Muscle of leg (tissue), 16 donors: ENCODE measurements at places on chromosomes 12 and 14. TPM values are rescaled to one million over a fixed set of nuclear protein-coding genes. Genes with fewer than 3 reads are reported as not detected.

The ESRRB gene
- 3.1 TPM for total RNA-seq

The ERP27 gene
- total RNA-seq = 0.13 TPM

The CAPZA3 gene
- not detected for total RNA-seq

DNA sequence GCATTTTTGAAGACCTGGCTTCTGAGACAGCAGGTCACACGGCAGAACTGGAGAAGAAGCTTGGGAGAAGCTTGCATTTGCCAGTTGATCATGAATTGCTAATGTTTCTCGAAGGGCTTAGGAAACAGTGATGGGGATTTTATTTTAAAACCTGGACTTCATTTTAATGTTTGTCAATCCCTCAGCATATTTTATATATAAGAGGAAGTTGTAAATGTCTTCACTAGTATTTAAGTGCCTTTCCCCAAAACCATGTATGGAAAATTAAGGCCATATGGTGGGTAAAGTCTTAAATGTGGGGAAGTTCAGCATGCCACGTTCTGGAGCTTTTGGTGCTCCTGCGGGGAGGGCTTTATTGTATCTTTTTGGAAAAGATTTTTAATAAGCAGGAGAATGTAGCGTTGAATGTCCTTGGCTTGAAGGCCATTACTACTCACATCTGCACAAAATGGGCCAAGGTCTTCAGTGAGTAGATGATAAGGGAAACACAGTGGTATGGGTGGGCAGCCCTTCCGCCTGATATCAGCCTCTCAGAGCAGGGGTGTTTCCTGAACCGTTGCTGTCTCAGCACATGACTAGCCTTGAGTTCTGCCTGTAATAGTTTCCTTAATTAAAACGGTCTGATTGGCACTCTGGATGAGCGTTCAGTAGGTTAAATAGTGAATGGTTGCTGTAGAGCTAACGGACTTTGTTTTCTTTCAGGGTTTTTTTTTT, 511.4 kb downstream of the PCNX1 start:
- no peak for DNase-seq
- H3K36me3 ChIP-seq = no peaks in the 10 kb centered on the region
- H3K4me3 ChIP-seq = no peak overlapping the region
- no peak overlapping the region for H3K27ac ChIP-seq
- H3K4me1 ChIP-seq = no peaks in the 10 kb centered on the region

GRCh38 chr14:33908540-33909223, 42.2 kb downstream of the EGLN3 start:
- no peak overlapping the region for H3K27ac ChIP-seq
- no peak overlapping the region for H3K4me3 ChIP-seq
- H3K27me3 ChIP-seq = no peaks in the 10 kb centered on the region
- DNase-seq = no peak
- H3K36me3 ChIP-seq = no peaks in the 10 kb centered on the region

- peaks cover 63% of the 10 kb centered on the region for H3K4me1 ChIP-seq
- H3K36me3 ChIP-seq = peaks cover 36% of the 10 kb centered on the region
- peak overlapping the region; percentile 8 for H3K27ac ChIP-seq
- no peak for DNase-seq
These were observed 25.1 kb upstream of the RPLP0 start for GRCh38 chr12:120225852-120226640.
